Activated CD4-positive, CD25-positive, alpha-beta regulatory T cell treated with anti-CD3 and anti-CD28 coated beads, Interleukin-2, amount 50 U/mL, for 16 hours (primary cell): ENCODE measurements at places on chromosomes 6 and 20.

DNA sequence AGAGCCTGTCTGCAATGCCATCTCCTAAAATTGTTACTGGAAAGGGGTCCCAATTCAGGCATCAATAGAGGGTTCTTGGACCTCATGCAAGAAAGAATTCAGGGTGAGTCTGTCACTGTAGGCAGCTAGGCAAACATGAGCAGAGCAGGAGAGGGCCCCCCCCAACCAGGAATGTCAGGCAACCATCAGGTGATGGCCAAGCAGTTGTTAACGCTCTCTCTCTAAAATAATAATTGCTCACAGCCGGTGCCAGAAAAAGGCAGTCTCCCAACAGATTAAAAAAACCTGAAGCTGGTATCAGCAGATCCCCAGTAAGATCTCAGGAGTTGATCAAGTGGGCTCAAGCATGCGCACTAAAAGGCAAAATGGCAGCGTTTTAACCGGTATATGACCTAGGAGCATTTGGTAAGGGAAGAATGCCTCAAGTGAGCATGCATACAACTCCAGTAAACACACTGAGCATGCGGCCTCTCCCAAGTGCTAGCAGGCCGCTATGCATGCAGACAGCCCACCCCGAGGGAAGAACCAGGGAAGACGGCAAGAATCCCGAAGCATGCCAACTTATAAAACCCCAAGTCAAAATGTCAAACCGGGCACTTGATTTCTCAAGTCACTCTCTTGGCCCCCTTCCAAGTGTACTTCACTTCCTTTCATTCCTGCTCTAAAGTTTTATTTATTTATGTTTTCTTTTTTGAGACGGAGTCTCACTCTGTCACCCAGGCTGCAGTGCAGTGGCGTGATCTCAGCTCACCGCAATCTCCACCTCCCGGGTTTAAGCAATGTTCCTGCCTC lies 44.0 kb upstream of the RNGTT start:
- no peak for DNase-seq

DNA sequence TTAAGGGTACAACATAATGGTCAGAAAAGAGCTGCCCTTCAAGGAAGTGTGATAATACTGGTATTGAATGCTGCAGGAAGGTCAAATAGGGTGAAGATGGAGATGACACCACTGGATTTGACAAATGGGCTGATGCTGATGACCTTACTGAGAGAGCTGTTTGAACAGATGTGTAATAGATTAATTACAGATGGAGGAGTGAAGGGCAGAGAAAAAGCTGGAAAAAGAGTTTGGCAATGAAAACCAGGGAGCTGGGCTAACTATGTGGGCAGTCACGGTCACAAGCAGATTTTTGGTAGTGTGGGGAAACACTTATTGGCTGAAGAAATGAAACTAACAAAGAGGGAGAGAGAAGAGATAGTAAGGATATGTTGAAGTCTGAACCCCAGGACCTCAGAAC lies 83.6 kb upstream of the ENPP5 start:
- DNase-seq = no peak

- no peak for DNase-seq
Observed at GRCh38 chr6:47714802-47715201, 16.4 kb downstream of the ADGRF4 start.

- no peak for DNase-seq
Observed at GRCh38 chr20:35008411-35009342, 53.0 kb downstream of the MYH7B start.

- no peak for DNase-seq
Observed at GRCh38 chr20:15886250-15886649, 687.0 kb downstream of the KIF16B start.

DNA sequence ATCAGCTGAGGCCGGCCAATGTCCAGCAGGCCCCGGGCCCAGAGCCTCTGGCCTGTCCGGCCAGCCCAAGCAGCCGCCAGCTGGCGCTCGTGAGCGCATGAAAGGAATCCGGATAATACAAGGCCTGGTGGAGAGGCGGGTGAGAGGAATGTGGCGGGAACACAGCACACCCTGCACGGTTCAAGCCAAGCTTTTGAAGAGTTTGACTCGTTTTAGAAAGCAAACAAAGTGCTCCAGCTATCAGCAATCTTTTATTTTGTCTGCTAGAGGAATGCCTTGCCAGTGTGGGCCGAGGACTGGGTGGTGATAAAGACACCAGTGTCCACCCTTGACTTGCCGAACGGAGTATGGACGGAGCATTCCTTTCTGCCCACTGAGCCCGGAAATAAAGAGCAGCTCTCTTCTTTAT lies 9.3 kb upstream of the NEDD9 start:
- no peak for DNase-seq

DNA sequence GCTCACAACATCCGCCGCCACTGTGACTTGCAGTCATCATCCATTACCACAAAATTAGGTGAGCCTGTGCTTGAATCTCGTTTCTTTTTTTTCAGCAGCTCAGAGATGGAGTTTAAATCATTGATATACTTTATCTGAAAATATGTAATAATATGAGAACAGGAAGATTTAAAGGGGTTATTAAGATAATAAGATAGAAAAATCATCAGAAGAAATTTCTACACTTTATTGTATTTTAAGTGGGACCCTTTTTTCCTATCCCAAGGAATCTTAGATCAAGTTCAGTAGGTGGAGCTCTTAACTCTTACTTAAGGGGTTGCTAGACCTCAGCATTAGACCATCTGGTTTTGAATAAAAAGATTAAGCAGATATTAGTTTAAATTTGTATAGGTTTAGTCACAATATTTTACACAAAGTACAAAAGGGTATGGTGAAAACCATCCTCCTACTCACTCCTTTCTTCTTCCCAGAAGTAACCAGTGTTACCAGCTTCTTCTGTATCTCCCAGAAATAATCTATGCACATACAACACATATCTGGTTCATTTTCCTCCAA lies 9.4 kb upstream of the NCOA7 start:
- no peak for DNase-seq

DNA sequence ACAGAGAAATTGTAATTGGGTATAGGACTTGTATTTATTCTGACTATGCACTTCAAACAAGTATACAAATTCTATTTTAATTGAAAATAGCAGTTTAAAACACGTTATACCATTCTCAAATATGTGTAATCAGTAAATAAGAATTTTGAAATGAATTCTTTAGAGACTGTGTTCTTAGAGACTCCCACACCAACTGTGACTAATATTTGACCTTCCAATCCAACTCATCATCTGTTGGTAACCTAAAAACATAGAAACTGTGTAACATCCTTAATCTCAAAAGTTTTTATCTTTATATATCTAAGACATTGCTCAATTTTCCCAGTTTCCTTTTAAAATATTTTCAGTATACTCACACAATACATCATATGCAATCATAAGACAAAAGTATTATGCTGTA lies 83.9 kb downstream of the KHDRBS2 start:
- DNase-seq = no peak

DNA sequence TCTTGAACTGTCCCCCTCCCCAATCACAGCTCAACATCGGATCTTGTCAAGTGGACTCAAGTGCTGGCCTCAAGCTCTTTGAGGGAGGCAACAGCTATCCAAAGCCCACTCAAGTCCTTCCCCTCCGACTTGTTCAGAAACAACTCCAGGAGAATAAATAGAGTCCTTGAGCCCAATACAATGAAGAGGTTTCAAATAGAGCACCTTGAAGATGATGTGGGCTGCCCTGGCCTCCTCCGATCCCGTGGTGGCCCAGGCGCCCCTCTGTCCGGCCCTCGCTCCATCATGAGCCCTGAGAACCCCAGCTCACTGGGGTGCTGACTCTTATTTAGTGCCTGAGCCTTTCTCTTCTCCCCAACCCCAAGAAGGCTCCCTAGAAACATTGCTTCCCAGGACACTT lies 164.3 kb upstream of the PMEPA1 start:
- DNase-seq = no peak

DNA sequence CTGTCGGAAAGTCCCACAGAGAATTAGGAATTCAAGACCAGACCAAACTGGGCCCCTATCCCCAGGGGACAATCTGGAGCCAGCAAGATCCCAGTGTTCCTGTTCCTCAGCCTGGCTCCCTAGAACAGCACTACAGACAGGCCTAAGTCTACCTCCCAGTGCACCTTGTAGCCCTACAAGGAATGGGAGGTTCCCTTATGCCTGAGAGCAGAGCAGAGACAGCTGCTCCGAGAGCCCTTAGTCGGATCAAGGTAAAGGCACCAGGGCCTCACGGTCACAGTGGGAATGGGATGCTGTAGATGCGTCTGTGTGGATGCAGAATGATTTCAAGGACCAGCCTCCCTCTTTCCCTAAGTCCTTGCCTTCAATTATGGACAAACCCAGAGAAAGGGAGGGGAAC lies 204.5 kb upstream of the STXBP5 start:
- no peak for DNase-seq

GRCh38 chr6:163717106-163717764 lies 302.7 kb downstream of the QKI start:
- DNase-seq = no peak

- DNase-seq = no peak
Observed at GRCh38 chr6:73942592-73943186, 246.7 kb downstream of the CD109 start.

- DNase-seq = no peak
Observed at GRCh38 chr6:84197708-84198107, 29.7 kb downstream of the CEP162 start.

DNA sequence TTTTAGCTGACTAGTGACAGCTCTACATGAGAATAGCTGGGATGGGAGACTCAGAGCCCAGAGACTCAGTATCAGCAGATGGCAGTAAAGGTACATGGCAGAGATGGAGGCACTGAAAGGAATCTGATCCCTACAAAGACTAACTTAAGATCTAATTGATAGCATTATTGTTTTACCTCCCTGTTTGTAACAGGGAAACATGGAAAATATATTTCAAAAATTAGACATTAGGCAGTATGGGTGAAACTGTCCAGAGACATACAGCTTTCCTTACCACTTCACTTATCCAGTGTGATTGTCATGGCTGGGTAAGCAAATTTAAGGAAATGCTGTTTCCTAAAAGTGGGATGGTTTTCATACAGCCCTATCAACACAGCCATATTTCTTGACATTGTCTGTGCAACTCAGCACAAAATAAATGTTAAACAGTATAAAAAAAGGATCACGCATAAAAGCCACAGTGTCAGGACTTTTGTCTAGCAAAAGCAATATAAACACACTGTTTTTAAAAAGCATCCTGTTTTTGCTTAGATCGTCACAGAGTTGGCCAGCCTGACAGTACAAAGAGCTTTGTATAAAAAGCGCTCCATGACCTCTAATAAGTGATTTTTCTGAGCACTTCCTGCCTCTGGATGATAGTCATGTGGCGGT lies 376.9 kb downstream of the PHF3 start:
- no peak for DNase-seq

DNA sequence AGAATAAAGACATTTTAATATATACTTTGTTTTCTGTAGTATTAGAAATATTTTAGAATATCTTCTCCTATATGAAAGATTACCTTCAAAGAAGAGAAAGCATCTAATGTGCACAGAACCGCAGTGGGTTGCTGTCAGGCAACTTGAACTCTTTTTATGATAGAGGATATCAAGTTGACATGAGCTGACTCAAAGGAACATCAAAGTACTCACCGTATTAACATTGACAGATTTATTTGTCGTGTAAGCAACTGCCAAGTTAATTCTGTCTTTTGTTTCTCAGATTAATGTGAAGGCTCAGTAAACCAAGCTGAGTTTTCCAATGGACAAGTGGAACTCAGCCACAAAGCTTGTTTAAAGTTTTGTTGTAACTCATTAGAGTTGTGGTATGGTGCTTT lies 2.2 kb upstream of the GINM1 start:
- no peak for DNase-seq

- no peak for DNase-seq
Observed at GRCh38 chr6:72420409-72420808, 201.5 kb upstream of the KCNQ5 start.

GRCh38 chr6:130945401-130945919 lies 117.6 kb downstream of the EPB41L2 start:
- DNase-seq = no peak

DNA sequence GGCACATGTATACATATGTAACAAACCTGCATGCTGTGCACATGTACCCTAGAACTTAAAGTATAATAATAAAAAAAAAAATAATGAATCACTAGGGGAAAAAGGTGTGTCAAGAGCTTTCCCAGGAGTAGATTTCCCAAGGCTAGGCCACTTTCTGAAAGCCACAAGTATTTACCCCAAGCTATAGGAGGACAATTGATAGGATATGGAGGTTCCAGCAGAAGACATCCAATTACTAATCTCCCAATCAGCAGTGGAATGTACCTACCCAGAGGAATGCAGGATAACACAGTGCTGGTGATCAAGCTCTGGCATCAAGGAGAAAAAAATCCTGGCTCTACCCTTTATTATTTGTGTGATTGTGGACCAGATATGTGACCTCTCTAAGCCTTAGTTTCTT lies 562.7 kb downstream of the RFPL4B start:
- no peak for DNase-seq

- no peak for DNase-seq
Observed at GRCh38 chr20:60573003-60573680, 614.9 kb downstream of the CDH26 start.

DNA sequence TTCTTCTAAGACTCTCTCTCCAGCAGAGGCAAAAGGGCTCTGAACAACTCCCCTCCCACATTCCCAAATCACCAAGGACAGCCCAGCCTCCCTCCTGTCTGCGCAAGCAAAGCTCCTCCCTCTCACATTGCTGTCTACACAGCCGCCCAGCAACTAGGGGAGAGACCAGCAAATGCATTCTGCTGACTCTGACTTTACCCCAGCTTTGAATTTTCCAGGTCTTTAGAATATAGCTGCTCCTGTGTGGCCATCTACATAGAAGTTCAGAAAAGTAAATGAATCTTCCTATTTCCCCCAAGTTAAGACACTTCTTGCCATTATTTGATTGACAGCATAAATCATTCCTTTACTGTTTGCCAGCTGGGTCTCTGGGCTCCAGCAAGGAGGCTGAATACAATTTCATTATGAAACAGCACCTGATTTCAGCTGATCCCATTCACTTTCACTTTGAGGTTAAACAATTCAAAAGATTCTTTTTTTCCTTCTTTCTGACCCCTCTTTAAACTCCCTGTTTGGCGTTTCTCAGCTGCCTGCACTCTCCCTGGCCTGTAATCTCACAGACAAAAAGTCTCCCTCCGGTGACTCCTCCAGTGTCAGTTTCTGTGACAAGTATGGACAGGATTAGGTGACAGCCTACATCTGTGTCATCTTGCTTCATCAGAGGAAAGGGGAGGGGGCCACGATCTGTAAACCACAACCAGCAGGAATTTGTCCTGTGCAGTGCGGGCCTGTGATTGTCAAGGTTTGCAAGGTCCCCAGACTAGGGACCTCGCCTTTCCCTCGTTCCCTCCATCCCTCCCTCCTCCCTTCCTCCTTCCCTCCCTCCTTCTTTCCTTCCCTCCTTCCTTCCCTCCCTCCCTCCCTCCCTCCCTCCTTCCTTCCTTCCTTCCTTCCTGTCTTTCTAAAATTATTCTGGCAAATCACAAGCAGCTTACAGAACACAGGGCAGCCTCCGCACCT lies 205.6 kb upstream of the RIN2 start:
- DNase-seq = no peak

GRCh38 chr6:17057322-17057721 lies 44.5 kb upstream of the STMND1 start:
- no peak for DNase-seq

GRCh38 chr6:41371461-41371991 lies 36.1 kb downstream of the NCR2 start:
- no peak for DNase-seq
